Dermis blood vessel endothelial cell (primary cell): ENCODE measurements at places on chromosomes 1 and 21.

DNA sequence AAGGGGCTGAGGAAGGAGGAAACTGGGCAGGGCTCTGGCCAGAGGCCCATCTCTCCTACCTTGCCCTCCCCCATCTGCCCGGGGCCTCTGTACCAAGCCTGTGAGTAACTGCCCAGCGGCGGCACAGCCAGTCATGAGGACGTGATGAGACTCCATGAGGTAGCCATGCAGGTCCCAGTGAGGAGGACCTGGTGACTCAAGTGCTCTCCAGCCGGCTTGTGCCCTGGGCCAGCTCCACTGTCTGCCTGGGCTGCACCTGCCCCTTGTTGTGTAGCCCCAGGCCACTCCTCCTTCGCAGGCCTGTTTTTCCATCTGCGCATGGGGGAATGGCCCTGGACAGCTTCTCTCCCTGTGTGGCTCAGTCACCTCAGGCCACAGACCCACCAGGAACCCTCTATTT, 42.0 kb upstream of the PADI1 start:
- no peak for DNase-seq

DNA sequence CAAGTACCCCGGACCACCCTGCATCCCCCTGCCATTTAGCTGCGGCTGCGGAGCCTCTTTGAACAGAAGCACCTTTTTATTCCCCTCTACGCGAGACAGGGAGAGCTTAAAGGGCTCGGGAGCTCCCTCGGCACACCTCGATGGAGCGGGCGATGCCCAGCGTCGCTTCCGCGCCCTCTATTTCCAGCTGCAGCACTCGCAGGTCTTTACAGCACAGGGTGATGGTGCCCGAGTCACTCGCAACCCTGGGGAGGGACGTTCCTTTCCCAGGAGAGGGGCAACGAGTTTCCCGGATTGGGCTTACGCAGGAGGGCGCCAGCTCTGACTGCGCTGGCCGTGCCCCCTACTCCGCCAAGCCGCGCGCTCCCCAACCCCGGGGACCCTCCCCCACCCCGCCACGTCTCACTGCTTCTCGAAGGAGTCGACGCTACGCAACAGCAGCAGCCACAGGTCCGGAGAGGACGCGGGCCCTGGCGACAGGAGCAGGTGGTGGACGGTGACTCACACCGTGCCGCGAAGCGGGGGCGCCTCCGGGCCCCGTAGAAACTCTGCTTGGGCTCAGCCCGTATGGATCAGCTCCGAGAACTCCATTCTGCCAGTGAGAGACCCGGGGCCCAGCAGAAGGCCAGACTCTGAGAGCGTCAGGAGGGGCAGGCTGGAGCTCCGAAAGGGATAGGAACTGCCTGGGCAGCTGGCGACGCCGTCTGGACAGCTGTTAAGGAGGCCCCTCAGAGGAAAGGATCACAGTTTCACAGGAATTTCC, 5.8 kb upstream of the FAM167B start:
- DNase-seq, result peak; percentile 81

DNA sequence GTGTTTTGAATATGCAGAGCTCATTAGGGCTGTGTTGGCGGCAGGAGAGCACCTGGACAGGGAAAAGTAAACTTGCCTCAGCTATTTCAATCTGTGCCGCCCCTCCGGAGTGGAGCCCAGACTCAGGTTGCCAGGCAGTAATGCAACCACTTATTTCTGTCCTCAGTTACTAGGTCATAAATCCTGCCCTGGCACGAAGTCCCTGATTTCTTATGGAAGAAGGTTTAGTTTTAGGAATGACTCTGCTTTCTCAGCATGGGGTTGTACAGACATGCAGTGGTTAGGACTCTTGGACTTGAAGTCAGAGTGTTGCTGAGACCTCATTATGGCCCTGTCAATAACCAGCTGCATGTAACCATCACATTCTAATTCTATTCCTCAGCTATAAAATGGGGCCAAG, 98.3 kb upstream of the FGGY start:
- DNase-seq, result no peak

DNA sequence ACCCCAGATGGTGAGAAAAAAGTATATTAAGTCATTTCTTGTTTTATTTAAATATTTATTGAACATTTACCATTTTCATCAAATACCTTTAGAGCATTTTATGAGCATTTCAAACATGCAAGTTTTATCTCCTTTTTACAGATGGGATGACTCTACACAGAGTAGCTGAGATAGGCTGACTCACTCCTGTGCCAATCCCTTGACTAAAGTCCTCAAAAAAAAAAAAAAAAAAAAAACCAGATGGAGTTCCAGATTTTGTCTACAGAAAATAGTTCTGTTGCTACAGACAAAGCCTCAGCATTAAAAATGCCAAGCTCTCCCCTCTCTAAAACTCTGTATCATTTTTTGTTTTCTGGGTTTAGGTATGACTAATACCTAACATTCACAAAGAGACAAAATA, 303.0 kb upstream of the PLD5 start:
- DNase-seq, result no peak
